ENCODE measurements at places on chromosomes 4 and X.

DNA sequence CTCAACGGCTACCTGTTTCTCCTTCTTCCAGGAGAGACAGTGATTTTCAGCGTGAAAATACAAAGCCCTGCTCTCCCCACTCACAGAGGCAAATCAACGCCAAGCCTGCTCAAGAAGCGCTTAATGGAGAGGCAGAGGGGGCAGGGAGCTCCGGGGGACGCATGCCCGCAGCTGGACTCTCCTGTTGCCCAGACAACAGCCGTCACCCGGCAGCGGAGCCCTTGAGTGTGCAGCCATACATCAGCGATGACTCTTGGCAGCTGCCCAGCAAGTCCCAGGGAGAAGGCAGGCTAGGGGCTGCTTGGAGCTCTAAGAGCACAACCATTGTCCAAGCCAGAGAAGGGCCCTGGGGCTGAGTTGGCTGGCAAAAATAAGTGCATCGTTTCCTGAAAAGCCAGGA lies 71.0 kb upstream of the AFAP1 start:
- DNase-seq = no peak

GRCh38 chr4:101122019-101122418 lies 225.3 kb downstream of the PPP3CA start:
- DNase-seq = no peak

DNA sequence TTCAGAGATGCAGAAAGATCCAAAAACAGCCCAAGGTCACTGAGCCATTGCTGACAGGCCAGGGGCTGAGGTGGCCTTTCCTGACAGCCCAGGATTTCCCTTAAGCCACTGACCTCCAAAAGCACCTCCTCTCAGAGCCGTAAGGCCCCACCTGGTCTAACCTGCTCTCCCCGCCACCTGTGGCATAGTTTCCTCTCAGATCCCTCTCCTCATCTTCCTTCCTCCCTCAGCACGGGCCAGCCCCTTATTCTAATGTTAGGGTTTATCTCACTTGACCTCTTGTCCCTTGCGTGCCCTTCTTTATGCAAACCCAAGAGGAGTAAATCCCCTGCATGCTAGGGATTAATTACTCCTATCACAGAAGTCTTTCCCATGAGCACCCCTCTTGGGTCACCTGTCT lies 113.0 kb downstream of the RBM47 start:
- DNase-seq = no peak

DNA sequence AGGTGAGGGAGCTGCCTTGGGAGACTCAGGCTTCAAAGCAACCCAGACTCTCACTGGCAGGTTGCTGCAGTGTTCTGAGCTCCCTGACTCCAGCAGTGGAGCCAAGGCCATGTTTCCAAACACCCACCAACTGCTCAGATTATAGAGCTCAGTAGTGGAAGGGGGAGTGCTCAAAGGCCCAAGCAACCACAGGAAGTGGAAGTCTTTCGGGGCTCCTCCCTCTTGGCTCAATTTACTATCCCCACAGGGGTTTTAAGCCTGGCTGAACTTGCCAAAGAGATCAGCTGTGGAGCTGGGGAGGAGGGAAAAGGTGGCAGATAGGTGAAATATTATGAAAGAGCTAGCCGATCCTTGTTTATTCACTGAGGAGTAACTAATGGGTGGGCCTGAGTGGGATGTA lies 82.5 kb downstream of the HPRT1 start:
- DNase-seq = no peak

DNA sequence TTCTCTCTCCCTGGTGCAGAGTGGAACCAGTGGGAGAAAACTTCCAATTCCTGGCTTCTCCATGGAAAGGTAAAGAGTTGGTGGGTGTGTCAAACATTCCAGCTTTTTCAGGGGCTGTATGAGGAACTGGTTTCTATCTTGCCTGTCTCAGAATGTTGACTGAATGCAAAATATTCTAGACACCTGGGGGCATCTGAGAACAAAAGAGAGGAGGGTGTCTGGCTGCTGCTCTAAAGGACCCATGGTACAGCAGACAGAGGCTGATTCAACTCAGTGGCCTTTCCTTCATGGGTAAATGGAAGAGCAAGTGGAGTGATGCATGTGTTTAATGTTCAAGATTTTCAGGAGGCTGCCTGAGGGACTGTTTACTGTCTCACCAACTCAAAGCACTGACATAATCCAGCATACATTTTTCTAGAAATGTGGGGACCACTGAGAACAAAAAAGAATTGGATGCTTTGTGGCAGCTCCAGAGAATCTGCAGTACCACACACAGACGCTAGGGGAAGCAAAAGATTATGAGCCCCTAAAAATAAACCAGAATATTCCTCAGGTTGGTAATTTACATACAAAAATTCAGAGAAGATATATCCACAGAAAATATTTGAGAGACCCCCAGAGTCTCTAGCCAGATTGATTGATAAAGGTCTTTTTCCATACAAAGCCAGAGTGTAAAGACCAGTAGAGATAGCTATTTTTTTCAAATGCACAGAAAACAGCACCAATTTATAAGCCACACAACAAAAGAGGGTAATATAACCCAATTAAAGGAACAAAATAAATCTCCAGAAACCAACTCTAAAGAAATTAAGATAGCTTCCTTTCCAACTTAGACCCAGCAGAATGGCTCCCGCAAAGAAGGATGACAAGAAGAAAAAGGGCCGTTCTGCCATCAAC lies 48.0 kb upstream of the STARD8 start:
- DNase-seq = no peak
